NCI-H1694 (cell line): ENCODE measurements at places on chromosomes 7 and 10.
A peak's percentile ranks its signal among the peaks of the same experiment; 100 is the strongest.

DNA sequence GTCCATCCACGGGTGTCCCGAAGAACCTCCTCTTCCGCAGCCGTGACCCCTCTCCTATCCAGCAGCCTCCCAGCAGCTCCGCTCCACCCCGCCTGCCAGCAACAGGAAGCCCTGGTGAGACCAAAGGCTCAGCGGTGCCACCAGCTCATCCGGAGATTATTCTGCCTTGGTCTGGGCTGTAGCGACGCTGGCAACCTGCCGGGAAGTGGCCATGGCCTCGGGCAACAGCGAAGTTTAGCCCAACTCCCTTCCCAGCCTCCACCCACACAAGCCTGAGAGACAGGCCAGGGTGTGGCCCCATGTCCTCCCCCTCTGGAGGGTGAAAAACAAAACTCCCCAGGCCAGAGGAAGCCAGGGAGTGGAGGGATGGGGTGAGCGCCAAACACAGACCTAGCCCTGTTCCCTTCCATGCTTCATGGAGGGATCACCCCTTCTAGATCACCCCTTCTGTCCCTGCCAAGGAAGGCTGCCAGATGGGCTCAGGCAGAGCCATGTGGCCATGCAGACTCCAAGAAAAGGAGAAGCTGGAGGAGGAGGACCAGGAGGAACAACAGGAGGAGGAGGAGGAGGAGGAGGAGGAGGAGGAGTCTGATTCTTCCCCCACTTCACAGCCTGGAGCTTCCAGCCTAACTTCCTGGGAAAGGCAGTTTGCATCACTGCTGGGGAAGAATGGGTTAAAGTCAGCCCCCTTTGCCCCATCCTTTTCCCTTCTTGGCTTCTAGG lies 918 bp downstream of the CALHM2 start:
- DNase-seq: no peak

GRCh38 chr7:55498142-55498541 lies 74.2 kb downstream of the VOPP1 start:
- no peak for DNase-seq

DNA sequence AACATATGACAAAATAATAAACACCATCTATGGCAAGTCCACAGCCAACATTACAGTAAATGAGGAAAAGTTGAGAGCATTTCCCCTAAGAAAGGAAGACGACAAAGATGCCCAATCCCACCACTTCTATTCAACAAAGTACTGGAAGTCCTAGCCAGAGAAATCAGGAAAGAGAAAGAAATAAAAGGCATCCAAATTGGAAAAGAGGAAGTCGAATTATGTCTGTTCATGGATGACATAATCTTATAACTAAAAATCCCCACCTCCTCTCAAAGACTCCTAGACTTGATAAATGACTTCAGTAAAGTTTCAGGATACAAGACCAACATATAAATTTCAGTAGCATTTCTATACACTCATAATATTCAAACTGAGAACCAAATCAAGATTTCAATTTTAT lies 288.5 kb upstream of the POT1 start:
- DNase-seq: no peak

- DNase-seq: no peak
Measured at GRCh38 chr7:108328174-108328651, 128.0 kb downstream of the NRCAM start.

DNA sequence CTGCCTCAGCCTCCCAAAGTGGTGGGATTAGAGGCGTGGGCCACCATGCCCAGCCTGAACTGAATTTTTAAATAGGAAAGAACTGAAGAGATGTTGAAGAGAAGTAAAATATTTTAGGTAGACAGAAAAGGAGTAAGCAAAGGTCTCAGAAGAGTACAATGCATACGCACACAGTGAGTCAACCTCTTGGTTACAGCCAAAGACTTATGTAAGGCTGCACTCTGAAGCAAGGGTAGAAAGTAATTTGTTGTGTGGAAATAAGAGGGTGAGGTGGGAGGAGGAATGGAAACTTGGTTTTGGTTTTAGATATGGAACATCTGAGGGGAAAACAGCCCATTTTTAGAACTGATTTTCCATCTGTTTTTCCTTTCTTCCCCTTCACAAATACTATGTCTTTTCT lies 17.6 kb downstream of the KRIT1 start:
- DNase-seq: no peak

DNA sequence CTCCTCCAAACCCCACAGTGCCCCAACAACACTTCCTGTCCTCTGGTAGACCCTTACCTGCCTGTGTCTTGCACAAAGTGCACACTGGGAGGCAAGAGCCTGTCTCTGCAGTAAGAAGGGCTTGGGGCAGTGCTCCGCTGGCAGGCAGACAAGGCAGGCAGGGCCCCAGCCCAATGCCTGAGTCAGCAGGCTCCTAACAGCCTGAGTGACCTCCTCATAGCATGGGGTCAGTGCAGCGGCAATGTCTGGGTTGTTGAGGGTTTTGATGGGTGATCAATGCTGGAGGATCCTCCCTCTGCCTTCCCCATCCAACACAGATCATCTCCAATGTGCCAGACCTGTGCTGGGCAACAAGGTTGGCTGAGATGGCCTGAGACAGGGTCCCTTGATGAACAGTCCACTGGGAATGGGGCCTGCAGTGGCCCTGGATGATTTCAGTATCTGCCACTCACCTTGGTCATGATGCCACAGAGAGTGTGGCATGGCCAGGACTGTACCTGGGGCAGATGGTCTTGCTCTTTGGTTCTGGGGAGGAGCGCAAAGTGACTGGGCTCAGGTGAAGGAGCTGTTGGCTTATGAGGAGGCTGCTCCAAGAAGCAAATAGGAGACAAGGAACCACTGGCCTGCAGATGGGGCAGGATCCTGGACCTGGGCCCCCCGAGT lies 55.6 kb upstream of the CAMK2B start:
- no peak for DNase-seq

DNA sequence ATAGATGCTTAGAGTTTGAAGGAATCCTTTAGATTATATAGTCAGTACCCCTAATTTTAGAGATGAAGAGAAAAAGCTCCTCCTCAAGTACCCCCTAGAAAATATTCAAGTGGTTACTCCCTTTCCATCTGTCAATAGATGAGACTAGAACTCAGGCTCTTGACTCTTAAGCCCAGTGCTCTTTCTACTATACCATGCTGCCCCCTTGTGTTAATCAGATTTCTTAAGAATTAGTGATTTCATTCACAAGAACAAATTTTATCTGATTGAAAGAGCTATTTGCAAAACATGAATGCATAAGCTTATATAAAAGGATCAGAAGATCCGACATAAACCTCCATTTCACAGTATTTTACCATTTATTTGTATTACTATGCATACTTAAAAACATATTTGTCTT lies 179.3 kb downstream of the TFEC start:
- DNase-seq: peak; percentile 63

- DNase-seq: no peak
Measured at GRCh38 chr10:108848046-108848445, 1075.3 kb downstream of the XPNPEP1 start.

DNA sequence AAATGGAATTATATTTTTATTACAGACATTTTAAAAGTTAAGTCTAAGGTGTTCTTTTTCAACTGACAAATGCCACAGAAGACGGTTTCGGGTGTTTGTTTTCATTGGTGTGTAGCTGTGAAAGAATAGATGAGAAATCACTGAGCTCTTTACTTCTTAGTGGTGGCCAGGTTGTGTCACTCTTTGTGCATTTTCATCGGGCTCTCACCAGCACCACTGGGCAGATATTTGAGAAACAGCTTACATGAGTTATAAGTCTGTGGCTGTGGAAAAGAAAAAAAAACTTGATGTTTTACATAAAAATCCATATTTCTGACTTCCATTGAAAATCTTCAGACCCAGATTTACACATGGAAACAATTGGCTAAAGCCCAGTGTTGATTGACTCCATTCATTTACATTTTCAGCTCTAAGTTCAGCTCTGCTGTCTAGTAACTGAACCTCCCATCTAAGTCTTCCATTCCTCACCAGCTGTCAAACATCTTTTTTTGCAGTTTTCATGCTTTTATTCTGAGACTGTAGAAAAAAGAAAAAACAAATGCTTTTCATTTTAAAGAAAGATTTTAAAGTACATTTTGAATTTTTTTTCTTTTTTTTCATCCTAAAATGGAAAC lies 22.3 kb downstream of the CABCOCO1 start:
- DNase-seq: no peak

DNA sequence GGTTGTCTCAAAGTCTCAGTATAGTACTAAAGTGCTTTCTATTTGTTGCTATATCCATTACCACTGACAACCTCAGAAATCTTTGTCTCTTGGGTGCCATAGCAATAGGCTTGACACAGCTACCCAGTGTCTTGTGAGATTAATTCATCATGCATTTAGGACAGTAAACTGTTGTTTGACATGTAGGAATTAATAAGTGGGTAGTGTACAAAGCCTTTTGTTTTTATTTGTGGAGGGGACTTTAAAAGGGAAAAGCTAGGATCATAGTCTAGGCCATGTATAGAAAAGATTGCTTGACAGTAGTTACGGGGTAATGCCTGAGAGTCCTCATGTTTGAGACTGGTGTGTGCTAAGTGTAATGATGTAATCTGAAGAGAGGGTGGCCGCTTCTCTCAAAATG lies 102.6 kb upstream of the AGR3 start:
- DNase-seq: no peak

DNA sequence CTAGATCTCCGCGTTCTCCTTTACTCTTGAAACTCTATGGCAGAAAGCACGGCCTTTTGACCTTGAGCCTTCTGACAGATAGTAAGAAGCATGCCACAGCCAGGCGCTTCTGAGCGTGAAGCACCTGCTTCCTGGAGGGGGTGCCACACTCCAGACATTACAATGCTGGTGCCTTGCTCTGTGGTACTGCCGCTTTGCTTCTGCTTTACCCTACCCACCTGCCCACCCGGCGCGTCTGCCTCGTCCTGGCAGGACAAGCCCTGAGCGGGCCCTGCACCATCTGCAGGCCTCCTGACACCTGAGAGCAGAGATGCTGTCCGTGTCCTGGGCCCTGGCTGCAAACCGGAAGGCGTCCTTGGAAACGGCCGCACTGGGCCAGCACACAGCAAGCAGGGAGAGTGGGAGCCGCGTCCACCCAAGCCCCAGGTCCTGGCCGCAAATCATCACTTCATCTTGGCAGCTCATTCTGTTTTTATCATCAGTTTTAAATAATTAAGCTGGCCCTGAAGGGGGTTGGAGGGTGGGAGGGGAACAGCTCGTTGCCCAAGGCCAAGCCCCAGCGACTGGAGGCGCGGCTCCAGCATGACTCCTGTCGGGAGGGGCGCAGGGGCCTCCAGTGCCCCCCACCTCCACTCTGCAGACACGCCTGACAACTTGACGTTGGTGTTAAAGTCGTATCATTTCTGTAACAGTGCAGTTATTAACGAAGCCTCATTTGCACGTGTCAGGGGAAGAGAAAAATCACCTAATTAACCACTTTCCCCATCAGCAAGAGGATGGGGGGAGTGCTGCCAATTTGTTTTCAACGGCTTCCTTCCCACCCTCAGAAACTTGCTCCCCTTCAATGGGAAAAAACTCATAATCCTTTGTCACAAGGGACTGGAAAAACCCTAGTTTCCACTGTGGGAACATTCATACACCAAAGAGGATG lies 132.2 kb downstream of the MAD1L1 start:
- no peak for DNase-seq

DNA sequence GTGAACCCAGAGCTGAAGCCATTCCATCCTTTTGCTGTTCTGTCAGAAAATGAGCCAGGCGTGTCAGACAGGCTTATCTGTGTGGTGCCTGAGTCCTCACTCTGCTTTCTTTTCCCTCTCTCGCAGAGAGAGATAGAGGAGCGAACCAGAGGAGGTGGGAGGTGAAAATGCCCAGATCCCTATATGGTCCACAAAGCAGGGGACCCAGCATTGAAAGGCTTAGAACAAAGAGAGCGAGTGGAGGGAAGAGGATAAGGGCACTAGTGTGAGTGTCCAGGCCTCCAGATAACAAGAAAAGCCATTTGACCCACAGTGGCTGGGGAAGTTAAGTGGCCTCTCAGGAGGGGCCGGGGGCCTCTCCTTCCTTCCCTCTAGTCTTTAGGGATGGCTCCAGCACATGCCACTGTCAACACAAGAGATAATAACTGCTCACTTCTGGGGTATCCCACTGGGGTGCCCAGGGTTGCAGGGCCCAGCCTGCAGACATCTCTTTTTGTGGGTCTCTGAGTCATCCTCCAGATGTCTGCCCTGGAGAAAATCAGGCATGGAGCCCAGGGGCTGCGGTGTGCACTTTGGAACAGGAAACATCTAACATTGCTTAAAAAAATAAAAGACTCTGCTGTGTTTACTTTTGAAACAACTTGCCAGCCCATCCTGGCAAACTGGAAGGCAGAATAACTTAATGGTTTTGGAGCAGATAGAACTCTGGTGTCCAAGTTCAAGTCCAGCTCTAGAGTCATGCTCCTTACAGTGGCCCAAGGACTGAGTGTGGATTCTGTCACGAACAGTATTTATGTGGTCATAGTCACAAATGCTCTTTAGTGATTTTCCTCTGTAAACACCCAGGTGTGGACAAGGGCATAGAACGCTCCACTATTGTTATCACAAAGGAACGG lies 189.5 kb downstream of the CXCL12 start:
- no peak for DNase-seq

- no peak for DNase-seq
Measured at GRCh38 chr7:154304231-154304630, 252.0 kb downstream of the DPP6 start.

GRCh38 chr10:24883176-24883575 lies 69.2 kb downstream of the PRTFDC1 start:
- no peak for DNase-seq

DNA sequence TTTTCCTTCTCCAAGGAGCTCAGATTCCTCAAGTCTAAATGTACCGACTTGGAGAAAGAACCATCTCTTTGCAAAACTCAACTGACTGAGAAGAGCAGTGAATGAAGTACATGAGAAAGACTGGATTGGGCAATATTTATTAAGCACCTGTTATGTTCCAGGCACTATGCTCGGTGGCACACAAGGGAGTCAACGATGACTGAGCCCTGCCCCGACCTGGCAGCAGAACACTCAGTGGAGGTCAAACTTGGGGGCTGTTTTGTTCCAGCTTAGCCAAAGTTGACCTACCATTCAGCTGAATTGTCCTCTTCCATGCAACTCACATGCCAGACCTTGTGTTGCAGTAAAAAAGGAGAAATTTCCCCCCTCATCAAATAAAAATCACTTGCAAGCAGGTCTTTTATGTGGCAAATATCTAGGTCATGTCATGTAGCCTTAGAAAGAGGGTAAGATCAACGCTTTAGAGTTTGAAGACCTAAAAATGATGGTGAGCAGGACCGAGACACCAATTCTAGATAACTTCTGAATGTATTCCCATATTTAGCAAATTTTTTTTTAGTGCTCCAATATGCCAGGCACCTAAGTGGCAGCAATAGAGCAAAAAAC lies 14.3 kb upstream of the XPNPEP1 start:
- no peak for DNase-seq

DNA sequence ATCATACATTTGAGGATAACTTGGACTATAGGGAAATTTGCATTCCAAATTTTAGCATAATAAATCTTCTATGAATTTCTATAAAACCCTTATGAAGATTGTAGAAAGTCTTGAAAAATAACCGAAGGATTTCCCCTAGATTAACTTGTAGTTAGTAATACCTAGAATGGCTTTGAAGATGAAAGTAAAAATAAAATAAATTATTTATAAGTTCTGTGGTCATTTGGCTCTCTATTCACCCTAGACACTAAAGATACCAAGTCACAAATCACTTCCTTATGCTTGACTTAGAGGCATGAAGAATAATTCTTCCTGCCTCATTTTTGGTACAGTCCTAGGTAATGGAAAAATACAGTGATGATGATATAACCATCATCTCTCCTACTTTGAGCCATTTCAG lies 79.3 kb downstream of the CSTF2T start:
- DNase-seq: no peak
